T-helper 2 cell (primary cell): ENCODE measurements at places on chromosomes 5 and 9.

DNA sequence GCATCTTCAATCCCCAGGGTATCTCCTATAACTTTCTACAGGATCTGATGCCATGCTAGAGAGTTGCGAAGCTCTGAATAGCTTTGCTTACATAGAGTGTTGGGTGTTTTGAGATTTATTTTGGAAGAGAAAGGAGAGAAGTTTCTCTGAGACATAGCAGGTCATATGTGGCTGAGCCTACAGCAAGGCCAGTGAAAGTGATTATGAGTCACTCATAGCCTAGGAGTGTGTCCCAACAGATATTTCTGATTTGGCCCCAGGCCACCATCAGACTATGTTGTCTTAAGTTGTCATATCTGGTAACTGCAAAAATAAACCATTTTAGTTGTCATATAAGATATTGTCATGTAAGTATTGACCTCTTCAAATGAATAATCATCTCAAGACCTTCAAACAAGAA is 132.0 kb upstream of the RAI14 start:
- no peak for DNase-seq

DNA sequence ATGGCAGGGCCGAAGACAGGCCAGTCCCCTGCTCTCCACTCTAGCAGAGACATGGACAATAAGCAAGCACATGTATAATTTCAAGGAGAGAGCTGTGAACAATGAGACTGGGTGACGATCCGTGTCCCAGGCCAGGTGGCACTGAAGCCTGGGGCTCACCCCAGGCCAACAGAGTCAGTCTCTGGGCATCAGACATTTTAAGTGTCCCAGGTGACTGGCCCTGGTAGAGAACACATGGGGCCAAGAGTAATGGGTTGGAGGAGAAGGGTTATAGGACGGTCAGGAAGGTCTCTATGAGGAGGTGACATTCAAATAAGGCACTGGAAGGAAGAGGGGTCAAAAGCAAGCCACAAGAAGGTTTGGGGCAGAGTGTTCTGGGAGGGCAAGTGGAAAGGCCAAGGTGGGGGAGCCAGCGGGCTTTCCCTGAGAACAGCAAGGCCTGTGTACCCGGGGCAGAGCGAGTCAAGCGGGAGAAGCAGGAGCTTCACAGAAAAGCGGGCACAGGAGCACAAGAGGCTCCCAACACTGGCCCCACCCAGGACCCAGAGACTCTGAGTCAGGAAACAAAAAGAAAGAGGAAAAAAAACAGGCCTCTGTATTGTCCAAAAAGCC is 1.1 kb upstream of the AKNA start:
- no peak for DNase-seq

DNA sequence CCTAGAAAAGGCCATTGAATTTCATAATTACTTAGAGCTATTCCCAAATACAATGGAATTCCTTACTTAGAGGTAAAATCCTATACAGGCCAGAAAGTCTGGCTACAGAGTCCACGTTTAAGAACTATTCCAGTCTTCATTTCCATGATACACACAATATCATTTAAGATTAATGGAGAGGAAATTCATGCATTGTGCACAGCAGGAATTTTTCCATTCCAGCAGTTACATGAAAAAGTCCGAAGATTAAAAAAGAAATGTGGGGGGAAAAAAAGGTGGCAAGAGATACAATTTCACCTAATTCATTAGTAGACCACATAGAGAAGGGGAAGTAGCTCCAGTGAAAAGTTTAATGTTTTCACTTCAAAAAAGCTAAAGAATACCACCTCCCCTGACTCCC is 63.1 kb downstream of the CHD1 start:
- DNase-seq = no peak

GRCh38 chr5:147327421-147327820 is 92.6 kb downstream of the STK32A start:
- DNase-seq = no peak

GRCh38 chr5:77452351-77452750 is 39.8 kb downstream of the WDR41 start:
- no peak for DNase-seq

DNA sequence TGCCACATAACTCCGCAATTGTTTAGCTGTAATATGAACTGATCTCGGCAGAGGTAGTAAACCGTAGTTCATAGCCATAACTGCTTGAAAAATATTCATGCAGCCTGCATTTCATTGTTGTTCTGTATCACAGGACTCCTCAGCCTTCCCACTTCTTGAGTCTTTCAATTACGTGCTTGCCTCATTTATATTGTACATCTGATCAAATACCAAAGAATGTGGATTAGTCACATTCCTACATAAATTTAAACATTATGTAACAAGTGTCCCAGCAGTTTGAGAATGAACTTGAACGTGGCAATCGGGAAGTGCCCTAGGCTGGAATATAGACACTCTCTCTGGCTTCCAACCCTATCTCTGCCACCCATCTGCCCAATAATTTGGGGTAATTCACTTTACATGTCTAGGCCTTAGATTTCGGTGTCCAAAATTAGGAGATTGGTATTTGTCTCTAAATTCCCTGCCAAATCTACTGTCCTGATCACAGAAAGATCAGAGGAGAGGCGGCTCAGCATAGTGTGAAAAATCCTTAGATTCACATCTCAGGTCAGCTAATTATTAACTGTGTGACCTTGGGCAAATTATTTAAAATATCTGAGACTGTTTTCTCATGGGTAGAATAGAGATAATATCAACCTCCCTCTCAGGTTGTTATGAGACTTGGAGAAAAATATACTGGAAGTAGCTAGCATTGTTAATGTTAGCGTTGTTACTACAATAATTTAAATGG is 215.1 kb upstream of the RFX3 start:
- no peak for DNase-seq
